ENCODE measurements at places on chromosomes 12 and 14.

DNA sequence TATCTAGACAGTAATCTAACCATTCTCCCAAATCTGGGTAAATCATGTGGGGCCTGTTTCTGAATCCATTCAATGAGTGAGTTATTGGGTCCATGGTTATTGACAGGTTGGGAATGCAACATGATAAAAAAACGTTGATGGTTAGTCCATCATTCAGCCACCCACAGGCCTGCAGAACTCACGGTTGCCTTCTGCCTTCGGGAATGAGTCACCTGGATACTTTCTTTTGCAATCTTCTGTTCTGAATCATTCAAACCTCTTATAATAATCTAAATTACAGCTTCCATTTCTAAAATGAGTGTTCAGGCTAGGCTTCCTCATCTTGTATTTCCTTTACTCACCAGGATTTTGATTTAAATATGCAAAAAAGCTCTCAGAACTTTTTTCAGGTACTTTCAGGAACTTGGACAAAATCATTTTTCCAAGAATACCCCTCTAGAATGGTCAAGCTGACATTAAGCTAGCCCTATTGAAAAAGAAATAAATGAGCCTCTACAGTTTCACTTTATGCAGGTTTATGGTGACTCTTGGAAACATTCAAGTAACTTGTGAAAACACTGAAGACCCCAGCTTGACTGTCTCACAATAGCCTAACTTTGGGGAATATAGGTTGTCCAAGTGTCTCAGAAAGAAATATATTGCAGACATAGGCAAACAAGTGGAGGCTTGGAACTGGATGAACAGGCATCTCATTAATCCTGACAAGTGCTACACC, 94.4 kb downstream of the KCNK10 start:
- ATAC-seq = no peak

DNA sequence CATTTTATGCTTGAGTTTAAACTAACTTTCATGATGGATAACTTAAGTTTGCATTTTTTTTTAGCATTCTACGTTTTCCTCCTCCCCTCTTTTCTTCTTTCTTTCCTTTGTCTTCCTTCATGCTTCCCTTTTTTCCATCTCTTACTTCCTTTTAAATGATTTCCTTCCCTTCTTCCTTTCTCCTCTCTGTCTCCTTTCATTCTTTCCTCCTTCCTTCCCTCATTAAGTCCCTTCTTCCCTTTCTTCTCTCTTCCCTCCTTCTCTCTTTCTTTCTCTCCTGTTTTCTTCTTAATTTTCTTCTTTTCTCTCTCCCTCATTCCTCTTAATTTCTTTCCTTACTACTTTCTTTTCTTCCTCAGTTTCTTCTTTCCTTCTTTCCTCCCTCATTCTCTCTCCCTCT, 376.0 kb downstream of the LRIG3 start:
- no peak for ATAC-seq

DNA sequence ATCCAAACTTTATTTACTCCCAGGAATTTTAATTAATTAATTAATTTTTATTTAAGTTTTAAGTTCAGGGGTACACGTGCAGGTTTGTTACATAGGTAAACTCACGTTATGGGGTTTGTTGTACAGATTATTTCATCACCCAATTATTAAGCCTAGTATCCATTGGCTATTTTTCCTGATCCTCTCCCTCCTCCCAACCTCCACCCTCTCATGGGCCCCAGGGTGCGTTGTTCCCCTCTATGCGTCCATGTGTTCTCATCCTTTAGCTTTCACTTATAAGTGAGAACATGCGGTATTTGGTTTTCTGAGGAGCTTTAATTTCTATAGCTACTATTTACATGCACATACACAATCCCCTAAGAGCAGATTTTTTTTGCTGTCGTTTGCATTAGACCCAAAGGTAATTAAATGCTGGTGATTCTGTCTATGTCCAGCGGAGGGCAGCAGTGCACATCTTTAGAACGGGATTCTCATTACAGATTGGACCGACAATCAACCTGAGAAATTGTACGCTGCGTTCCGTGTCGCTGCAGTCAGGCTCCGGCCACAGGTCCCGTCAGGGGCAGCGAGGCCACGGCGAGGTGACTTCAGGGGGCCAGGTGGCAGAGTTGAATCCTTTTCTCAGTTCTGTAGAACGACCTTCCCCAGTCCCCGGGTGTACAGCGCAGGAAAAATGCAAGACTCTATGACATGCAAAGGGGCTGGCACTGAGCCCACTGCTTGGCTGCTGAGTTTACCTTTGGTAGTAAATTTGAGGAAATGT, 11.6 kb downstream of the TMEM30B start:
- peak; percentile 77 for ATAC-seq

- no peak for ATAC-seq
Observed at GRCh38 chr14:81208489-81208888, 12.3 kb downstream of the GTF2A1 start.

GRCh38 chr12:110785240-110785639, 42.5 kb upstream of the PPP1CC start:
- no peak for ATAC-seq

DNA sequence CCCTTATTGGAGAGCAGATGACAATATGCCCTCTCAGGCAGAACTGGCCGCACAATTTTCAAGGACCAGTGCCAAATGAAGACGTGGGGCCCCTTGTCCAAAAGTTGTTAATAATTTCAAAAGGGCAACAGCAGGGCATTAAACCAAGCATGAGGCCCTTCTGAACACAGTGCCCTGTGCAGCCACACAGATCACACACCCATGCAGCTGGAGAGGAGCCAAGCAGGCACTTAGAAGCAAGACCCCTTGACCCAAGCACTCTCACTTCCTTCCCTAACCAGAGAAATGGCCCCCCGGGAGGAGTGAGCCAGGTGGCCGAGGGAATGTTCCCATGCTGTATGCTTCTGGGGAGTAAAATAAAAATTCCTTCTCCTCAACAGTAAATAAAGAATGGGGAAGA, 114.0 kb upstream of the TMPO start:
- ATAC-seq = no peak

DNA sequence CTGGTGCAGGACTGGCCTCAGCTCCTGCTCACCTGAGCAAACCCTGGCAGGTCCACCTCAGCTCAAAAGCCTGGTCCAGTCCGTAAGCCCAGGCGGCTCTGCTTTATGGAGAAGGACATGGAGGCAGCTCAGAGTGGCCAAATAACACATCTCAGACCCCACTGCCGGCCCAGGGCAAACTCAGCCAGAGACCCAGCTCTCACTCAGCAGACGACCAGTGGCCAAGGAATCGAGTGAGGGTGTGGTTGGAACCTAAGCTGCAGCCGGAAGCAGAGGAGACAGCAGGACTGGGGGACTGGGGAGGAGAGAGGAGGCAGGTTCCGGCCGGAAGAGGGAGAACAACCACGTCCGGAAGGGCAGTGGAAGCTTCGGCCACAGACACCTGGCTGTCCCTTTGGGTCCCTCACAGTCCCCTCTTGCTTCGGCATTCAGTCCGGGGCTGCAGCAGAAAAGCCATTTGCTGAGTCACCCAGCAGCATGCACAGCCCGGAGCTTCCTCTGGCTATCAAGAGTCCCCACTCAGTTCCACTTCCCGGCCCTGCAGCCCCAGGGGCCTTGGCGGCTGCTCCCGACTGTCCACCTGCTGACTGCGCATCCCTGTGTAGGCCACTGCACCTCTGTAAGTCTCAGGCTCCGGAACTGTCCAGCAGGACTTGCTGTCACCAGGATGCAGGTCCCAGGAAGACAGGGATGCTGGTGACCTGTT, 104.0 kb downstream of the CALM1 start:
- ATAC-seq = no peak

- ATAC-seq = no peak
Observed at GRCh38 chr14:38286452-38286851, 30.6 kb upstream of the CLEC14A start.

Measured in SK-N-SH treated with all-trans-retinoic acid at 6 μM for 48 hours (cell line).